ENCODE measurements at places on chromosomes 3 and 15.
A peak's percentile ranks its signal among the peaks of the same experiment; 100 is the strongest.

- peak; percentile 84 for DNase-seq
Measured at GRCh38 chr3:99875929-99876841, 58.5 kb downstream of the CMSS1 start.

- DNase-seq, result no peak
Measured at GRCh38 chr3:189898559-189899153, 222.0 kb downstream of the P3H2 start.

- no peak for DNase-seq
Measured at GRCh38 chr15:27238209-27238608, 267.2 kb downstream of the GABRG3 start.

- DNase-seq, result no peak
Measured at GRCh38 chr3:124461838-124462632, 268.2 kb upstream of the UMPS start.

DNA sequence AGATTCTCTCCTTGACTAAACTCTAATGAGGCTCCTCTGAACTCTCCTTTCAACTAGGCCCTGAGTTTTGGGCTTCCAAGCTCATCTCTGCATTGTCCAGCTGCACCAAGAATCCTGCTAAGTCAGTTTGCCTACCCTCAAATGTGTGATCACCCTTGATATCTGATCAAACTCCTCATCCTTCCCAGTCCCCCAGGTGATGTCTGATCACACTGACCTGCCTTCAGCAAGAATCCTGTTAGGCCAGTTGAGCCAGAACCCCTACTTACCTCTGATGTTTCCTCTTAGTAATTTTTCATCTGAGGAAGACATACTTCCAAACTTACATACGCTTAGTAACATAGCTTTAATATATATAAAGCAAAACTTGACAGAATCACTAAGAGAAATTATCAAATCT is 28.8 kb downstream of the SUMF1 start:
- no peak for DNase-seq

- DNase-seq, result no peak
Measured at GRCh38 chr3:12999147-13000140, 73.8 kb downstream of the IQSEC1 start.

DNA sequence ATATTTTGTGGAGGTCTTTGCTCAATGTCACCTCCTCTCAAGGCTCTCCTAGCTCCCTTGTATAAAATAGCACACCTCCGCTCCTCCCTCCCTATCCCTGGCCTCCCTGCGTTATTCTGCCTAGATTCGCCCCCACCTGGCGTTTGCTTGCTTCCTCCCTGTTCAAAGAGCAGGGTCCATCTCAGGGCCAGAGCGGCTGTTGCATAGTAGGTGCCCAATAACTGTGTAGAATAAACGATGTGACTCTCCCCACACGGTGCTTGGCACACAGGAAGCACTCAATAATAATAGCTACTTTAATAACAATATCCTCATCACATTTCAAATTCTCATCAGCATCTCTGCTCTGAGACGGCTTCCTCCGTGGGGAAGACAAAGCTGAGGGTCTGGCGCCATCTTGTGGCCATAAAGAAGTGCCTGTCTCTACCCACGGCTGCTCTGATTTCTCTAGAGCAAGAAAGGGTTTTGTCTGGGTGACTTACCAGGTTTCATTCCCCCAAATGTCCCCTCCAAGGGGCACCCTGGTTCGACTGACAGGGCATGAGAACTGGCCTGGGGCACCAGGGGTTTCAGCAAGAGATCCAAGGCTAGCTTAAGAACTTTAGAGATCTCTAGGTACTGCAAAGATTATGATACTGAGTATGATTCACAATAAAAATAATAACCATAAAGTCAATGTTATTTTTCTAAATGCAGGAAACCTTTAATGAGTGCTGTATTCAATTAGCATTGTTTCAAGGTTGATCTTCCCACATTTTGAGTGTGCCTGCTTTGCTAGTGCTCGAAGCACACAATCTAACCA is 16.1 kb downstream of the CD276 start:
- peak; percentile 79 for DNase-seq

- no peak for DNase-seq
Measured at GRCh38 chr3:17752876-17753631, 10.6 kb upstream of the TBC1D5 start.

DNA sequence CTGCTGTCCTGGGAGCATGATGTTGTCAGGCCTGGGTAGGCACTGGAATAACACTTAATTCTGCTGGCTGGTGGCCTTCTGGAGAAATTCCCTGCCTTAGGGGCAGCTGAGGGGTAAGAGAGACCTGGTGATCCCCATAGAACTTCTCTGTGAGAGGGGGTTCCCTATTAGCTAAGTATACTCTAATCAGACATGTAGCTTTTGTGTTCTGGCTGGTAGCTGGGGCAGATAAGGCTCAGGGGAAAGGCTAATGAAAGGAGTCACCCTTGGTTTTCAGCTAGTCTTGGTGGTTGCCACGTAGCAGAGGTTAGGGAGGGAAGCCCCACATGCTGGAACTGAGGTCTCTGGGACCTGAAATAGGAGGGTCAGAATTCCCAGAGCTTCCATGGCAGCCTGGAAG is 952 bp upstream of the HDDC3 start:
- no peak for DNase-seq

GRCh38 chr3:41267975-41268640 is 68.8 kb downstream of the CTNNB1 start:
- peak; percentile 96 for DNase-seq

DNA sequence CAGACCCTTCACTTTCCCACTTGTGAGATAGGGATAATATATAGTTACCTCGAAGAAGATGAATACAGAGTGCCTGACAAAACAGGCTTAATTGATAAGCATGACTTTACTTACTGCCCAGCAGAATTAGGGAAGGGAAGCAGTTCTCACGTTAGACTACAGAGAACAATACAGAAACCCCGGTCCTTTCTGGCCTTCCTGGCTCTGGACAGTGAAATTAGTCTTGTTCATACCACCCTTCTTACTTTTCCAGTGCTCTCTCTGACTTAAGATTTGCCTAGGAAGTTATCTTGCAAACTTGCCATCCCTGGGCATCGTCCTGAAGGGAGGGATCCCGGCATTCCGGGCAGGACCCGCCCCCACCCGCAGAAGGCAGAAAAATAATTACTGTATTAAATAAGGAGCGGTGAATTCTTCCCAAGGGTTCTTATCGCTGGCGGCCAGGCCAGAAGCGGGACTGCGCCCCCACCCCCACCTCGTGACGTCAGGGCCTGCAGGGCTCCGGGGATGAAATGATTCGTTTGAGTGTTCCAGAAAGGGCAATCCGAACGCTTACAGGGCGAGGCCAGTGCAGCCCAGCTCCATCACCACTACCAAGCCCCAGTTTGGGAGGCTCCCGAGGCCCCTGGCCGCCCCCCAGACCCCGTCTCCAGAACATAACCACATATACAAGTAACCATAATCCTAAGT is 8.4 kb downstream of the SOX2 start:
- no peak for DNase-seq

GRCh38 chr3:57512166-57512565 is 32.0 kb downstream of the DNAH12 start:
- DNase-seq, result peak; percentile 25

DNA sequence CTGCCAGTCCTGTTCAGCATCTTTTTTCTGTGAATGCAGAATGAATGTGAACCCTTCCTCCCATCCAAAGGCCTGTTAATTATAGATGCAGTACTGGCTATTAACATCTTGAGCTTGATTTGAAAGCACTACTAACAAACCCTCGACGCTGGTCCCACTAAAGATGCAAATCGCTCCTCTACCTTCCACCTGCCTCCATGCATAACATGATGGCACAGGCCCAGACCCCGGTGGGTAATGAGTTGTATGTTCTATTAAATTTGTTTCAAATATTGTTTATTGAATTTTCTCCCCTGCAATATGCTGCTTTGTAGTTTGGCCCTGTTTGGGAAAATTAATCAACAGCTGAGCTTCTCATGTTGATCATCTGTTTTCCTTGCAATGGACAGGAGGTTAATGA is 69.3 kb downstream of the RAB11A start:
- no peak for DNase-seq

GRCh38 chr3:86782286-86782685 is 208.7 kb downstream of the VGLL3 start:
- peak; percentile 78 for DNase-seq

DNA sequence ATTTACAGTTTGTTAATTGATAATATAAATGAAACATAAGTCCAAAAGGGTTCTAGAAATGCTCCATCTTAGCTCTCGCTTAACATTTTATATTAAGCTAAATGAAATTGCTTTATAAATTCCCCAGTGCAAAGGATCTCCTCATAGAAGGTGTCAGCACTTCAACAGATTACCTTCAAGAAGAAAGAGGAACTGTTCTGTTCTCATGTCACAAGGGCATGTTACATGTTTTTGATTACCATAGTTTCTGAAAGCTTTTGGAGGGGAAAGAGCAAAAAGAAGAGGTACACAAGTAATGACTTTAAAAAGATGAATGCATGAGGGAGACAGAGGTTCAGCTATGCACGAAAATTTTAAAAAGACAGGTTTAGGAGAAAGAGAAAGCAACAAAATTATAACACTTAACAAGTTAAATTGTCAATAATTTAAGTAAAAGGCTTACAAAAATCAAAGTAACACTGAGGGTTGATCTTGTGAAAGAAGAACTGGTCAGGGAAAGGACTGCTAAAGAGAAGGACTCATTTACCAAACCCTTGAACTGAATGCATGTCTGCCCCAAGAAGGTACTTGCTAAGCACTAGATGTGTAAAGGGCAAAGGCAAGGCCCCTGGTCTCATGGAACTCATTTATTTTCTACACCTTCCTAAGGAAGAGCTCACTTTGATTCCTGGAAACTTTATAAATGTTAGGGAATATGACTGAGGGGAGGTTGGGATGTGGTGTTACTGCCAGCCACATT is 45.1 kb downstream of the CCDC191 start:
- DNase-seq, result no peak

DNA sequence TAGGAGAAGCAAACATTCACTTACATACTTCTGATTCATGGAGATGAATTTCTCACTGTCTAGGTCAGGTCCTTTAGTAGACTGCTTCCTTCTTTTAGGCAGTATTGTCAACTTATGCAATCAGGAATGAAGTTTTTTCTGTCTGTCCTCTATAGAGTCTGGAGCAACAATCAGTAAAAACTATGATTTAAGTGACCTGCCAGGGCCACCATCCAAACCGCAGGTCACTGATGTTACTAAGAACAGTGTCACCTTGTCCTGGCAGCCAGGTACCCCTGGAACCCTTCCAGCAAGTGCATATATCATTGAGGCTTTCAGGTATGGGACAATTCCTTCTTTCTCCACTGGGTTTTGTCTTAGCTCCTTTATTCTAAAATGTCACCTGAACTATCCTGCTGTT is 523.1 kb downstream of the ROBO2 start:
- no peak for DNase-seq

DNA sequence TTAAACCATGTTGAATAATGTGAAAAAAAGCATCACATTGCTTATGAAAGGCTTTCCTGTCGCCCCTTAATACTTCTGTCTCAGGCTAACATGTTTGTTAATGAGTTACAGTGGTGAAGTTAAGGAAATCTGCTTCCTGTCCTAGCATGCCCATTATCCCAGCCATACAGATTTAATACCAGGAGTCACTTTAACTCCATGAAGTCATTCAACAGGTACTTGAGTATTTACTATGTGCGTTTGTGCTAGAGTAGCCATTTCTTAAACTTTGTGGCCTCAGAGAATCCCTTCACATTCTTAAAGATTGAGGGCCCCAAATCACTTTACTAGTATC is 10.1 kb upstream of the SETD5 start:
- DNase-seq, result no peak

DNA sequence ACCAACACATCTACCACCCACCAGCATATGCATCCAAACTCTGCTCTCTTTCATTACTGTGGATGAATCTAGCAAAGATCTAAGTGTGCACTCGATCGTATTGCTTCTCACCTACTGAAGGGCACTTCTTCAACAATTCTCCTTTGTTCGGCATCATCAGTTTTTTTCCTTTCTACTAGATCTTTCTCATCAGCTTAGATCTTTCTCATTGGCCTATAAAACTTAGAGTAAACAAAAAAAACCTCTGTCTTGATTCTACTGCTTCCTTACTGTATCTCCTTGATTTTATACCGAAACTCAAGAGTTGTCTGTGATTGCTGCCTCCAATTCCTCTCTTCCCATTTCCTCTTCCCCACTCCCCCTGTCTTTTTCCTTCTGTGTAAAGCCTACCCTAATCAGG is 36.1 kb upstream of the TIPARP start:
- no peak for DNase-seq

DNA sequence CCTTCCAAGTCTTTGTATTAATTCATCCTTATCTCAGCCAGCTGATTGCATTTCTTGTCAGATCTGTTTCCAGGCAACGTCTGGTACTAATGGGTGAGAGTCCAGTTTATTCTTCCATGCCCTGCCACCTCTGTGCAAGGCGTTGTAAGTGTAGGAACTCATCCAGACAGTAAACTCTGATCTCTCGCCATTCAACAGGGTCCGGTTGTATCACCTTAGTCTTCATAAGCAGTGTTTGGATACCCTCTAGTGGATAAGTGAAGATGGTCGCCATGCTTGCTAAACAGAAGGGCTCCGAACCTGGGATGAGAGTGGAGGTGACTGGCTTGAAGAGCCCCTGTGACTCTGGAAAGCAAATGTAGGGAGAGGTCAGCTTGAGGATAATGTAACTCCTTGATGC is 51.6 kb upstream of the CMTM7 start:
- DNase-seq, result peak; percentile 50

DNA sequence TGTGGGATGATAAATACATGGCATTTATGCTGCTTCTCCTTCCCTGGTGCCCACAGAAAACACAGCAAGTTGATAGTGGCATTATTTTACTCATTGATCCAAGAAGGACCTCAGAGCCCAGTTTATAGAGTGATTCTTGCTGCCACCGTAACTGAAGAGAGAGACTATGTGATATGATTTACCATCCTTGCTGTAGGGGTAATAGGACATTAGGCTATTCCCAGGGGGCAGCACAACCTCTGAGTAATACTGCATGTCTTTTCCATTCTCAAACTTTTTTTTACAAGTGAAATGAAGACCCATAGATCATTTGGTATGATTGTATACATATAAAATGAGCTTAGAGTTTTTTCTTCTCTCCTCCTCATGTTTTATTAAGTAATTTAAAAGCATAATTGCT is 136.4 kb downstream of the ABI3BP start:
- DNase-seq, result no peak

GRCh38 chr3:191136347-191136746 is 62.7 kb upstream of the OSTN start:
- peak; percentile 12 for DNase-seq

- DNase-seq, result peak; percentile 60
Measured at GRCh38 chr3:194082743-194083636, 53.0 kb upstream of the HES1 start.

- no peak for DNase-seq
Measured at GRCh38 chr3:55630280-55630920, 143.3 kb upstream of the WNT5A start.

GRCh38 chr3:58835086-58835485 is 168.5 kb upstream of the FAM3D start:
- peak; percentile 71 for DNase-seq

All from fibroblast of upper back skin (primary cell).